Melanocyte of skin (primary cell): ENCODE measurements at places on chromosomes 2 and 18. TPM values are rescaled to one million over a fixed set of nuclear protein-coding genes. Genes with fewer than 3 reads are reported as not detected.

SLC38A11 gene
- total RNA-seq: under 0.01 and 0.73 TPM in 2 replicates

TMEM87B gene
- 27.6 and 55.4 TPM in 2 replicates for total RNA-seq

ELAC1 gene
- total RNA-seq: 5.2 and 9.8 TPM in 2 replicates

IL1RL1 gene
- under 0.01 TPM in 1 of 2 replicates, not detected in the other for total RNA-seq

HOXD13 gene
- total RNA-seq: not detected in 2 replicates

OXER1 gene
- total RNA-seq: 0.34 TPM in 1 of 2 replicates, not detected in the other

CPO gene
- total RNA-seq: 0.34 and 0.36 TPM in 2 replicates

LRRTM1 gene
- not detected in 2 replicates for total RNA-seq

CNDP1 gene
- not detected in 2 replicates for total RNA-seq

EGR4 gene
- not detected in 2 replicates for total RNA-seq

CTLA4 gene
- total RNA-seq: 11.0 and 23.1 TPM in 2 replicates

AQP12A gene
- not detected in 2 replicates for total RNA-seq

NT5DC4 gene
- total RNA-seq: not detected in 2 replicates

MOCOS gene
- 52.9 and 69.7 TPM in 2 replicates for total RNA-seq

SERPINB13 gene
- total RNA-seq: not detected in 2 replicates

CCDC68 gene
- total RNA-seq: under 0.01 TPM in 1 of 2 replicates, not detected in the other

TTC32 gene
- total RNA-seq: 9.5 and 9.6 TPM in 2 replicates

GPR45 gene
- not detected in 2 replicates for total RNA-seq

PSMG2 gene
- 73.6 and 113 TPM in 2 replicates for total RNA-seq

KCNIP3 gene
- 33.3 and 50.3 TPM in 2 replicates for total RNA-seq

GPAT2 gene
- total RNA-seq: 1.5 and 4.5 TPM in 2 replicates

SCN3A gene
- under 0.01 and 0.33 TPM in 2 replicates for total RNA-seq

SIX2 gene
- not detected in 2 replicates for total RNA-seq
